ENCODE measurements at places on chromosomes 1 and 21.

DNA sequence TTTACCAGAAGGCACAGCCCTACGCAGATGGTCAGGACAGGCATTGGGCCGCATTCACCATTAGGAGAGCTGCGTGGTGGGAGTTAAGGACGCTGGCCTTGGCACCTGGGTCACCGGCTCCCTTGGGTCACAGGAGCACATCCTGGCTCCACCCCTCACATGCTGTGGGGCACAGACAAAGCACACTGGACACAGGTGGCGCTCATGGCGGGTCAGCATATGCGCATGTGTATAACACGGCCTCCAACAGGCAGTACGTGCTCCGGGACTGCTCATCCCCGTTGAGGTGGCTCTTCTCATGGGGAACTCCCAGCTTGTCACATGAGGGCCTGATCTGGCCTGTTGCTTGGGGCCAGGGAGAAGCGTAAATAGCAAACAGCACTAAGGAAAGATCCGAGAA, 25.0 kb downstream of the PGBD5 start:
- no peak for DNase-seq

- DNase-seq: no peak
Observed at GRCh38 chr1:43313771-43314170, 13.0 kb downstream of the TIE1 start.

GRCh38 chr1:53822931-53823330, 15.2 kb downstream of the NDC1 start:
- DNase-seq: no peak

GRCh38 chr1:234601301-234602017, 8.5 kb downstream of the IRF2BP2 start:
- no peak for DNase-seq

- no peak for DNase-seq
Observed at GRCh38 chr1:66330722-66331141, 203.2 kb upstream of the SGIP1 start.

- DNase-seq: no peak
Observed at GRCh38 chr1:77970192-77970591, 8.7 kb downstream of the FUBP1 start.
